ENCODE measurements at places on chromosomes 16 and 17.

- no peak for DNase-seq
Measured at GRCh38 chr17:41989702-41990419, 23.3 kb downstream of the CNP start.

- no peak for DNase-seq
Measured at GRCh38 chr17:39899215-39899614, 19.2 kb downstream of the GSDMB start.

DNA sequence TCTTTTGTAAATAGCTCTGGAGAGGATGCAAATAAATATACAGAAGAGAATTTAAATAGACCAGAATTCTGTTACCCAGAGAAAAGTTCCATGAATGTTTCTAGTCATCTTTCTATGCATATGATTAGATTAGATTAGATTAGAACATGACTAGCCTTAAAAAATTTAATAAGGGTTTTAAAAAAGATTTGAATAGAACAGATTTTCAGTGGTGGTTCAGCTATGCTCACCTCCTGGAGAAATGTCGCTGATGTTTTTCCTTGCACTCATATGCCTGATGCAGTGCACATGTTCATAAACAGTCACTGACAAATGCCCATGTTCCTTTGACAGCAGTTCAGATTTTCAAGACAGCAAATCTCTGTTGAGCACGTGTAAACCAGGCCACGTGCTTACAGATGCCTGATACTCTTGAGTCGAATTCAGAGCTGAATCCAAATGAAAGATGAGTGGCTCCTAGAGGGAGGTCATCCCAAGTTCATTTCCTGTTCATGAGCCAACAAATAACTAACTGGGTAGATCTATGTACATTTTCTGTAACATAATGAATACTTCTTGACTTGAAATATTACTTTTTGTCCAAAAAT, 19.9 kb upstream of the RAB11FIP4 start:
- peak; percentile 83 for DNase-seq

- DNase-seq: no peak
Measured at GRCh38 chr17:80018917-80019651, 16.6 kb downstream of the TBC1D16 start.

- no peak for DNase-seq
Measured at GRCh38 chr16:31009894-31010584, 399 bp downstream of the STX1B start.

- DNase-seq: no peak
Measured at GRCh38 chr17:51741458-51741857, 417.1 kb downstream of the CA10 start.

DNA sequence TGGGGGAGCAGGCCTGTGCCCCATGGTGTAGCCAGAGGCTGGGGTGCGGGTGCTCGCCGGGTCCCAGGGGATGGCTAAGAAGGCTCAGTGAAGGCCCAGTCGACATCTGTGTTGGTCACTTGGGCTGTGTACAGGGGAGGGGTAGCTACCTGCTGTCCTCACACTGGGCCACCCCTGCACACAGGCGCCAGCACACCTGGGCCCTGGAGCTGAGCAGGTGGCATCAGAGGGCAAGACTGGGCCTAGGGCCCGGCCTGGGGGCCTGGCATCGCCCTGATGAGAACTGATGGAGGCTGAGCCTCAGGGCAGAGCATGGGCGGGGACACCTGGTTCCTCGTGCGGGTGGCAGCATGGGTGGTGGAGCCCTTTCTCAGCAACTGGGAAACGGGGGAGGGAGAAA, 870 bp upstream of the CTRB2 start:
- no peak for DNase-seq

- peak; percentile 18 for DNase-seq
Measured at GRCh38 chr16:75566758-75567255, 628 bp downstream of the GABARAPL2 start.

DNA sequence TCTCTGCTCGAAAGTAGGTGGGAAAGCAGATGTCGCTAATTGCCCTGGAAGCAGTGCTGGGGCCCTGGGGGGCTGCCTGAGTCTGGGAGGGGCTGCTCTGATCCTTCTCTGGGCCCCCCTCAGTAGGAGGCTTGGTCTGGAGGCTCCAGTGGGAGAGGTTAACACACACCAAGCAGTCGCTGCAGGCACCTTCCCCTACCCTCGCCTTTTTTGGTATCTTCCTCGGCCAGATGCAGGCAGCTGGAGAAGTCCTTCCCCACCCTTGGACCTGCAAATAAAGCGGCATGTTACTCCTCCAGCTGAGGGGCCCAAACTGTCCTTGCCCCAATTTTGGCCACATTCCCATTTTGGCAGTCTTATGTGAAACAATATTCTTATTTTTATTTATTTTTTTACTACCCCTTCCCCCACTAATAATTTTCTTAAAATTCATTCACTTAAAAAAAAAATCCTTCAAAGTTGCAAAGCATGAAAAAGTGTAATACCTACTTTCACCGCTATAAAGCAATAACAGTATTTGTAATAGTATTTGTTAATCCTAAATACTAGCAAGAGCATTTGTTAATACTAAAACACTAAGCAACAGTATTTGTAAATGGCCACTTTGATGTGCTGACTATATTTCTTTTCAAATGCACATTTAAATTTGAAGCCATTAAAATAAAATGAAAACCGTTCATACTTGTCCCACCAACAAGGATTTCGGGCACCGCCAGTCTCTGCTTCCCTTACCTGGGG, 15.0 kb downstream of the C16orf46 start:
- no peak for DNase-seq

DNA sequence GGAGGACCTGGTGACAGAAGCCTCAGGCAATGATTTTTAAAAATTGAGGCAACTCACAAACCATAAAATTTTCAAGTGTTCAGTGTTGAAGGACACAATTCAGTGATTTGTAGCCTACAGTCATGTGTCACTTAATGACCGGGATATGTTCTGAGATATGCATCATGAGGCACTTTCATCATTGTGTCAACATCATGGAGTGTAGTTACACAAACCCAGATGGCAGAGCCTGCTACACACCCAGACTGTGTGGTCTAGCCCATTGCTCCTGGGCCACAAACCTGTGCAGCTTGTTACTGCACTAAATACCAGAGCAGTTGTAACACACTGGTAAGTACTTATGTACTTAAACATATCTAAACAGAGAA, 1.6 kb downstream of the PRSS41 start:
- peak; percentile 19 for DNase-seq

- peak; percentile 78 for DNase-seq
Measured at GRCh38 chr17:79391376-79392233, 219.2 kb downstream of the RBFOX3 start.

DNA sequence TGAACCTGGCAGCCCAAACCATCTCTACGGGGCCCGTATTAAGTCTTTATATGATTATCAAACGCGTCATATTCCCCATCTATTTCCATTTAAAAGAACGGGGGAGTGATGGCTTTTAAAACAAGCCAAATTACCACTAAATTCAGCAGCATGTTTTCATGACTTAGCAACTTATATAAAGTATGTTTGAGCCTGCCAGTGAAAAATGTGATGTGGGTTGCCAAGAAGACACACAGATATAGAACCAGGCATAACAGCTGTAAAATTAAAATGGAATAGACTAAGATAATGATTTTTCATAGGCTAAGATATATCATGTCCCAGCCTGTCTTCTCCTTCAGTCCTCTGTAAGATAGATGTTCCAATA, 44.8 kb upstream of the HSBP1 start:
- DNase-seq: no peak

- no peak for DNase-seq
Measured at GRCh38 chr17:40873801-40874200, 6.8 kb upstream of the KRT12 start.

GRCh38 chr17:67558740-67559380, 158.9 kb upstream of the NOL11 start:
- DNase-seq: no peak

DNA sequence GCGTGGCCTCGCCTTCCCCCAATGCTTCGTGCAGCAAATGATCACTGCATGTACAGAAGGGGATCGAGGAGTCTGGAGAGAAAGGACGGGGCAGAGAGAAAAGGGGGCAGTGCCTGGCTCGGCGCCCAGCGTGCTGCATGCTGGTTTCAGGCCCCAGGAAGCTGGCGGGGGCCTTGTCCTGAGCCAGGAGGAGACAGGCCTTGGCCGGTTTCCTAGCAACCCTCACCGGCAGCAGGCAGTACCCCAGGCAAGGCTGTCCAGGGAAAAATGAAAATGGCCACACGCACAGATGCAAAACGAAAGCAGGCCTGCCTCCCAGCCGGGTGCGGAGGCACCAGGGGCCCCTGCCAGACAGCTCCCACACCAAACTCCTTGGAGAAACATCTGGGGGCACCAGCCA, 126.3 kb downstream of the ZFHX3 start:
- DNase-seq: peak; percentile 81

- DNase-seq: peak; percentile 80
Measured at GRCh38 chr16:14186007-14186794, 115.1 kb downstream of the MRTFB start.

DNA sequence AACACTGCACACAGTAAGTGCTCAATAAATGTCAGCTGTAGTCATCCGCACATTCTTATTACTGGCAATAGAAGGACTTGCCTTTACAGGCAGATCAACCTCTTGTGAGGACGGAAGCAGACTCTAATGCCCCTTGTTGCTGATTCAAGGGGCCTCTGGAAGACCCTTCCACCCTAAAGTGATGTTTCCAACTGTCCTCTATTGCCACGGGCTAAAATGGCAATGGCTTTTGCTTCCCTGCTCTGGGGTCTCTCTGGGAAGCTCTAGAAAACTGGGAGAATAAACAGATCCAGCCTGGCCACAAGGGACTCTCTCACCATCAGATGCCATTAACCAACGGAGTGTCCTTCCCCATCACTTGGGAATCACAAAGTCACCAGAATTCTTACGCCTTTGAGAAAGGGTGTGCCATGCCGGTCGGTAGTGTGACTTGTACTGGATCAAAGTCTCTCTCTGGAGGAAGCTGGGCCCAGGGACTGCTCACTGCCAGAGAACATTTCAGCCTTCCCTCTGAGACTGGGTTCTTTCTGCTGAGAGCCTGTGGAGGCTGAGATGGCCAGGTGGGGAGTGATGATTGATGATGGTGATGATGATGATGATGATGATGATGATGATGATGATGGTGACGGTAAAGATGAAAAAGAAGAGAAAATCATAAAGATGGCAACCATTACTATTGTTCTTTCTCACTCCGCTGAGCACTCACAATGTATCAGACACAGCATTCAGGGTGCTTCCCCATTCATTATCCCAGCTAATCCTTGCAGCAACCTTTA, 146.8 kb downstream of the CYLD start:
- DNase-seq: no peak

DNA sequence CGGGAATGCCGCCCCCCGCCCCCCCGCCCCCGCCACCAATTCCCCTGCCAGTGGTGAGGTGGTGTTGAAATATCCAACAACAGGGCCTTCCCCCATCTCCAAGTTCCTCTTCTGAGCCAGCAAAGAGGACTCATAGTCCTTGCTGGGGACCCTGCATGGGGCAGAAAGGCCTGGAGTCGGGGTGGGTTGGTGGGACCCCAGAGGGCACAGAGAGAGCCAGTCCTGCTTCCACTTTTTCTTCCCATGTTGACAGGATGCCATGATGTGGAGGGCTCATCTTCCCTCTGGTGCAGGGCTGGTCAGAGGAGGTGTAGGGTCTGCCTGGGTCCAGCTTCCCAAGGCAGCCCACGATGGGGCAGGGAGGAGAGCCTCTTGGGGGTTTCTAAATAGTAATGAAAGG, 49.0 kb upstream of the PIK3R6 start:
- no peak for DNase-seq

DNA sequence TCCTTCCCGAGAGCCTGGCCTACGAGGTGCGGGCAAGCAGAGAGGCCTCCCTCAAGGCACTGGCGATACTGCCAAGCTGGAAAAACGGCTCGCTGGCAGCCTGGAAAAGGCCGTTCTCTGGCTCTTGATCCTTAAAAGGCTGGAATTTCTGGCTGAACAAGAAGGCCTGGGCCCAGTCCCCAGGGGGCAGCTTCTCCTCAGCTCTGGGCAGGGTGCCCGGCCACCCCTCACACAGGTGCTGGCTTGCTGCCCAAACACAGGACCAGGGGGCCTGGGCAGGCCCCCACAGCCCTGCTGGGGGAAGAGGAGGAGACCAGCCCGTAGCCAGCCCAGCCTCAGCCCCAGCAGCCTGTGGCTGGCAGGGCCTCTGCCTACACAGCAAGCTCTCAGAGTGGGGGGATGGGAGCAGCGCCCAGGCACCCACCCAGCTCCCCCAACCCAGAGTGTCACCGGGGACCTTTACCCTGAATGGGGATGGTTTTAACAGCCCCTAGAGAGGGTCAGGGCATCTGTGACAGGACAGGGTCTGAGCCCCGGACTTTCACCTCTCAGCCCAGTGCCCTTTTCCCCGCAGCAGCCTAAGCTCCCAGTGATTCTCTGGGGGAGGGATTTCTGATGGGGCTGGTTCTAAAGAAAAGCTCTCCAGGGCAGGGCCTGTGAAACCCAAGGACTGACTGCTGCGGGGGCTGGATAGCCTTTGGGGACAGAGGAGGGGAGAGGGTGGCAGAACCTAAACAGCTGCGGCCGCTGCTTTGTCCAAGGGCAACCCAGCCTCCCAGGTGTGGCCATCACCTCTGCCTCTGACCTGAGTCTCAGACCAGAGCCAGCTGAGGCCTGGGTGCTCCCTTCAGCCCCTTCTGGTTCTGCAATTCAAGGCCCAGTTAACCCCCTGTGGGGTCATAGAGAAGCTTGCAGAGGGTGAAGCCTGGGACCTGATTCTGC, 38.6 kb upstream of the TOB1 start:
- peak; percentile 23 for DNase-seq

GRCh38 chr17:2266045-2266864, 37.3 kb downstream of the SMG6 start:
- no peak for DNase-seq

- DNase-seq: peak; percentile 63
Measured at GRCh38 chr17:38958756-38959155, 8.4 kb downstream of the FBXO47 start.

GRCh38 chr17:56319531-56319930, 166.3 kb downstream of the ANKFN1 start:
- peak; percentile 71 for DNase-seq

GRCh38 chr17:82384051-82384729, 12.6 kb downstream of the UTS2R start:
- DNase-seq: no peak

DNA sequence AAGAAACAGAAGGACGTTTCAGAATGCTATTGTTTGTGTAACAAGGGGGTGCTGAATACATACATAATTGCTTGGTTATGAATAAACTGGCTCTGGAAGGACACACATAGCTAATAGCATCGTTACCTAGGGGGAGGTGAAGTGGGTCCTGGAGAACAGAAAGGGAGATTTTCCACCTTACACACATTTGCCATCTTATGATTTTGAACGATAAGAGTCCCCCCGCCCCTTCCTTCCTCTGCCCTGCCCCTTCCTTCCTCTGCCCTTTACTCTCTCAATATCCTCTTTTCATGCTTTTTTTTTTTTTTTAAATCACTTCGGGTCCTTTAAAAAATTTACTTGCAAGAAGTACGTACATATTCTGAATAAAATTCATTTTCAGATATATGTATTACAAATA, 902 bp upstream of the DHRS7B start:
- DNase-seq: no peak

- no peak for DNase-seq
Measured at GRCh38 chr16:73255031-73255430, 207.1 kb upstream of the ZFHX3 start.

- no peak for DNase-seq
Measured at GRCh38 chr17:66260275-66260674, 31.1 kb upstream of the APOH start.
